Activated T-cell treated with anti-CD3 and anti-CD28 coated beads, Interleukin-2, amount 50 U/mL, for 72 hours (primary cell): ENCODE measurements at places on chromosomes 16 and 17.

DNA sequence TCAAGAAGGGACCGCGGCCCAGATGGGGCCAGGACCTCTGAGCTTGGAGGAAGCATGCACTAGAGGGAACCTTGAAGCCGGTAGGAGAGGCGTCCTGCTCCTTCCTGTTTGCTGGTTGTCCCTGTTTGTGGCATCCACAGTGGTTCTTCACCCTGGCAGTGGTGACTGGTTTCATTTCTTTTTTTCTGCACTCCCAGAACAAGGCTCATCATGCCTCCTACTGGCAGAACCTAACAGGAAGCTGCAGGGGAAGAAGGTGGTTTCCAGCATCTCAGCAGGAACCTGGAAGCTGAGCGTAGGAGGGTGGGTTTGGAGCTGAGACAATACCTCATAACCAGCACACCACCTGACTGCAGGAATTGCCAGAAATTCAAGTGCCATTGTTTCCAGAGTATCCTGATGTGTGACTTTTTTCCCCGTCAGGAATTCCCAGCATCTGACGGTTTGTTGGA lies 5.8 kb downstream of the TMEM231 start:
- peak; percentile 24 for DNase-seq

- no peak for DNase-seq
Observed at GRCh38 chr17:64392300-64392699, 1.6 kb upstream of the PECAM1 start.

DNA sequence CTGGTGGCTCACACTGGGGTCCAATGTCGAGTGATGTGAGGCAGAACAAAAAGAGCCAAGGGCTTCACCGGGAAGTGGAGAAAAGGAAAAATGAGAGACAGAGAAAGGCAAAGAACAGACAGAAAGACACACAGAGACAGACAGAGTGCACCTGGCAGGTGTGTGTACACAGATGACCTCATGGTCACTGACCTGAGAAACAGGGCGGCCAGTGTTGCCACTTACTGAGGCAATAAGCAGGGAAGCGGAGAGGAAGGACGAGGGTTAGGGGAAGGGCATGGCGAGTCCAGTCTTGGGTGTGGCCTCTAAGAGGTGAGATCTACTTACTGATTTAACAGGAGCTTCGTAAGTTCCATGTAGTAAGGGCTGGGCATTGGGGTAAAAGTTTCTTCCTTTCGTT lies 7.5 kb downstream of the GINS2 start:
- DNase-seq, result no peak

DNA sequence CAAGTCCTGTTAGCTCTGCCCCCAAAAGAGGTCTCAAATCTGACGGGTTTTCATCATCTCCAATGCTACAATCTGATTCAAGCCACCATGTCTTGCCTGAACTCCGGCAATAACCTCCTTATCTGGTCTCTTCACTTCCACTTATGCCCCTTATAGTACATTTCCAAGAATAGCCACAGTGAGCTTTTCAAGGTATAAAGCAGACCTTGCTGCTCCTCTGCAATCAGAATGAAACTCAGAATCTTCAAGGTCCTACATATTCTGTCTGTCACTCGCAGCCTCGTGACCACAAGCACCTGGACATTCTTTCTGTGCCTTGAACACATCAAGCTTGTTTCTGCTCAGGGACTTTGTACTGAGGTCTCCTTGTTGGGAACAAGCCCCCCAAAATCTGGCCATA lies 84.7 kb downstream of the YPEL2 start:
- DNase-seq, result no peak

- no peak for DNase-seq
Observed at GRCh38 chr16:15403392-15403995, 7.9 kb downstream of the MPV17L start.

DNA sequence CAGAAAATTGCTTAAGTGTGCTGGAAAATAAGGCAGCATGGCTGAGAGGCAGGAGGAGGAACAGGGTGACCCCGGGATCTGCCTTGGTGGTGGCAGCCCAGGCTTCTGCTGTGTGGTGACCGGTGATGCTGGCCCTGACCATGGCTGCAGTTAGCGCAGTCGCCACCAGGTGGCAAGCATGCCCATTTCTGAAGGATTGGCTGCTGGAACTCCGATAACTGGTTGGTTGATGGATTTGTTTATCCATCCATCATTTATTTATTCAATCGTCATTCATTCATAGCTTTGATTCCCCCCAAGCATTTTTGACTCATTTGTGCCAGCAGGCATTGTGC lies 29.1 kb upstream of the ITGA3 start:
- peak; percentile 78 for DNase-seq

GRCh38 chr17:55784666-55785065 lies 33.8 kb downstream of the PCTP start:
- no peak for DNase-seq

DNA sequence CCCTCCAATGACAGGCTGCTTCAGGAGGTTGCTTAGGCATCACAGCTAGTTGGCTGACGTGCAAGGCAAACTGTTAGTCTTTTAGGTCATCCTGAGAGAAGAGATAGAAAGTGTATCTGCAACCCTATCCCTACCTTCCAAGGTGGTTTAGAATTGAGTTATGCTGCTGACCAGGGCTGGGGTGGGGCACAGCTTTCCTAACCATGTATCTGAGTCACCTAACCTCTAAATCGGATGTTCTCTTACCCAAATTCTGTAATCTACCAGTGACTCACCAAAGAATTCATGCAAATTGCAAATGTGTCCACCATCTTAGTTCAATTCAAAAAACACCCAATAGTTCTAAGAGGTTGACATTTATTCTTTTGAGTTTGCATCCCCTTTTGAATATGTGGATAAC lies 107.2 kb upstream of the DYNLRB2 start:
- DNase-seq, result peak; percentile 17

- DNase-seq, result no peak
Observed at GRCh38 chr16:63289834-63290460, 1253.7 kb upstream of the CDH8 start.

GRCh38 chr16:71426069-71426879 lies 15.6 kb downstream of the TLE7 start:
- DNase-seq, result peak; percentile 61
